ENCODE measurements at places on chromosomes 12 and 14. TPM values are rescaled to one million over a fixed set of nuclear protein-coding genes. Genes with fewer than 3 reads are reported as not detected.

The HHIPL1 gene
- total RNA-seq = 3.8 TPM

The RNASE3 gene
- total RNA-seq = not detected

The TCL1B gene
- total RNA-seq = not detected

The KRT75 gene
- not detected for total RNA-seq

The MFAP5 gene
- total RNA-seq = 0.72 TPM

The TMEM119 gene
- 3.8 TPM for total RNA-seq

The TMEM132C gene
- total RNA-seq = 19.2 TPM

The GUCY2C gene
- not detected for total RNA-seq

The TMEM233 gene
- 0.35 TPM for total RNA-seq

The KRT72 gene
- total RNA-seq = not detected

The C12orf56 gene
- total RNA-seq = not detected

Data from ovary (tissue), 10 donors.